ENCODE measurements at places on chromosomes 7 and 10.

GRCh38 chr10:121404611-121405010 is 193.6 kb downstream of the FGFR2 start:
- DNase-seq = no peak

DNA sequence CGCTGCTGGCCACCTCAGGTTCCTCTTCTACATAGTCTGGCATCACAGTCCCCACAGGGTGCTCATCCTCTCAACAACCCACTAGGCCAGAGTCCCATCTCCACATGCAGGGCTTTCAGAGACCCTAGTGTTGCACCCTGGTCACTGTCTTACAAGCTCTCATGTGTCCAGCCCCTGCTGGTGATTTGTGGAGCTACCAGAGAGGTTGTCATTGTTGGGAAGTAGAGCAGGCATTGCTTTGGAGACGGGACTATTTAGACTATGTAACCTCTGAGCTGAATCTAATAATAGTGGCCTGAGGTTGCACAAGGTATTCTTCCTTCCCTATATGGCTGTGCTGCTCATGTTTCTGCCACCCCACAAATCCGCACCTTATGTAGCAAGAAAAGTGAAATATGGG is 135.3 kb upstream of the VWC2 start:
- no peak for DNase-seq

DNA sequence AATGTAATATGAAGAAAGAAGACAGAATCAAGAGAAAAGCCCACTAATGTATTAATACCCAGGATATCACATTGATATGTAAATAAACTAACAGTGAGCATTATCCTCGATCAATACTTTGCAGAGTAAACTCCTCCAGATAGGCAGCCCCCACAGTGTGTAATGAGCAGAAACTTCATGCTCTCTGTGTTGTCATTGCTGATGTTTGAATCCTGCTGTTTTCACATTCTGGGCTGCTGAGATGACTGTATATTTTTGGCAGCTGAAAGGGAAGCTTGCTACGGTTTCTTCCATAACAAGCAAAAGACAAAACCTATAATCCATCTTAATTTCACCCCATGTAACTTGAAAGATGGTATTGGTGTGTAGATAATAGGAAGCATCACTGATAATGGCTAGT is 15.3 kb upstream of the THSD7A start:
- no peak for DNase-seq

GRCh38 chr7:140456551-140457051 is 22.7 kb downstream of the MKRN1 start:
- DNase-seq = no peak

DNA sequence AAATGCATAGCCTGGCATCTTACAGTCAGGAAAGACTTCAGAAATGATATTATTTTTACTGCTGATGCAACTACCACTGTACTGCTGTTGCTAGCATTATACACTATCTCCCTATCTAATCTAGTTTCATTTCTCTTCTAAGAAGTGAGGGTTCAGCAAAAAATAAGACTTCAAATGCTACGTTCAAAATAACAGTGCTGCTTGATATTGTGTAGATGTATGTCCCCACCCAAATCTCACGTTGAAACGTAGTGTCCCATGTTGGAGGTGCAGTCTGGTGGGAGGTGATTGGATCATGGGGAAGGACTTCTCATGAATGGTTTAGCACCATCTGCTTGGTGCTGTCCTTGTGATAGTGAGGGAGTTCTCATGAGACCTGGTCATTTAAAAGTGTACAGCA is 129.4 kb downstream of the ANK3 start:
- DNase-seq = no peak

DNA sequence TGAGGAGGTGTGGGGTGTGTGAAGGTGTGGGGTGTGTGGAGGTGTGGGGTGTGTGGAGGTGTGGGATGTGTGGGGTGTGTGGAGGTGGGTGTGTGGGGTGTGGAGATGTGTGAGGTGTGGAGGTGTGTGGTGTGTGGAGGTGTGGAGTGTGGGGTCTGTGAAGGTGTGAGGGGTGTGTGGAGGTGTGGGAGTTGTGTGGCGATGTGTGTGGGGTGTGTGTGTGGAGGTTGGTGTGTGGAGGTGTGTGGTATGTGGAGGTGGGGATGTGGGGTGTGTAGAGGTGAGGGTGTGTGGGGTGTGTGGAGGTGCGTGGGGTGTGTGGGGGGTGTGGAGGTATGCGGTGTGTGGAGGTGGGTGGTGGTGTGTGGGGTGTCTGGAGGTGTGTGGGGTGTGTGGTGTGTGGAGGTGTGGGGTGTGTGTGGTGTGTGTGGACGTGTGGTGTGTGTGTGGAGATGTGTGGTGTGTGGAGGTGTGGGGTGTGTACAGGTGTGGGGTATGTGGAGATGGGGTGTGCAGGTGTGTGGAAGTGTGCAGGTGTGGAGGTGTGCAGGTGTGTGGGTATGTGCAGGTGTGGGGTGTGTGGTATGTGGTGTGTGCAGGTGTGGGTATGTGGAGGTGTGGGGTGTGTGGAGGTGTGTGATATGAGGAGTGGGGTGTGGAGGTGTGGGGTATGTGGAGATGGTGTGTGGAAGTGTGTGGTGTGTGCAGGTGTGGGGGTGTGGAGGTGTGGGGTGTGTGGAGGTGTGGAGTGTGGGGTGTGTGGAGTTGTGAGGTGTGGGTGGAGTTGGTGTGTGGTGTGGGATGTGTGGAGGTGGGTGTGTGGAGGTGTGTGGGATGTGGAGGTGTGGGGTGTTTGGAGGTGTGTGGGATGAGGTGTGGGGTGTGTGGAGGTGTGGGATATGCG is 34.5 kb downstream of the SPDYE17 start:
- no peak for DNase-seq
